ENCODE measurements at places on chromosomes 4 and X.

- peak; percentile 37 for DNase-seq
Observed at GRCh38 chr4:87093443-87094123, 126.8 kb downstream of the KLHL8 start.

DNA sequence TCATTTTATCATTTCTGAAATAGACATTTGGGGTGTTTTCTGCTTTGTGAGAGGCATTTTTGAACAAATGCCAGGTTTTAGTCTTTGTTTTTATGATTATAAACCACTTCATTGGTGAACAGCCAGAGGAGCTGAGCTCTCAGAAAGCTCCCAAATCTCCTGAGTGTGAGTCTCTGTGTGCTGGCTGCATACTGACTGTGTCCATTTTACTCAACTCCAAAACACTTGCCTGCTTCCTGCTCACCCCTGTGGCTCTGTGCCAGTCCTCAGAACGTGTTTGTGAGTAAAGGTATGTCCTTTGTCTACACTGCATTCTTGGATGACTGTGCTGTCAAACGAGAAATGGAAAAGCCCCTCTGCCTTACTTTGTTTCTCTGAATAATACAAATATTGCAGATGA lies 5.4 kb upstream of the LRAT start:
- DNase-seq: no peak

- DNase-seq: no peak
Observed at GRCh38 chr4:83252782-83253405, 31.7 kb downstream of the COQ2 start.

DNA sequence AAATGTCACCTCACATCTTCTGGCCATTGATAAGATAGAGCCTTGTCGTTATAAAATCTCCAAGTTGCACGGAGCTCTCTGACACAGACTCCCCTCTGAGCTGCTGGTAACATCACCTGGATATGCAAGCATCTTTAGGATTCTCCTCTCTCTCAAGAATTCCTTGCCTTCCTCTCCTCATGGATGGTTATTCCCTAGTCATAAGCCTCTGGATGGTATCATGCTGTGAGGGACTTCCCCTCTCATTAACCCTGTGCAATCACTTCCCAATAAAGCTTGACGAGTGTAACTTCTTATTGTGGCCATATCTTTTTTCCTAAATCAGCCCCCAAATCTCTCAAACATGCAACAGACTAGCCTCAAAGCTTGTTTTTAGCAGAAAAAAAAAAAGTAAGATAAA lies 1057.0 kb upstream of the SLIT2 start:
- no peak for DNase-seq

GRCh38 chr4:67983333-67983732 lies 20.0 kb upstream of the TMPRSS11A start:
- no peak for DNase-seq

DNA sequence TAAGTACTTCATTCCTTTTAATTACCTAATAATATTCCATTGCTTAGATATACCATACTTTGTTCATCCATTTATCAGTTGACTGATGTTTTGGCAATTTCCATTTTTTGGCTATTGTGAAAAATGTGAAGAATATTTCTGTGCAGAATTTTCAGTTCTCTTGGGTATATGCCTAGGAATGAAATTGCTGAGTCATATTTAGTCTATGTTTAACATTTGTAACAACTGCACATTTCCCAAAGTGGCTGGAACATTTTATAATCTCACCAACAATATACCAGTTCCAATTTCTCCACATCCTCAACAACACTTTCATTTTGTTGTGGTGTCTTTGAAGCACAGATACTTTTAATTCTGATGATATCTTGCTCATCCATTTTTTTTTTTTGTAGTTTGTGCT lies 215.5 kb downstream of the PDGFC start:
- DNase-seq: no peak

GRCh38 chr4:40722576-40723161 lies 27.1 kb upstream of the NSUN7 start:
- no peak for DNase-seq

DNA sequence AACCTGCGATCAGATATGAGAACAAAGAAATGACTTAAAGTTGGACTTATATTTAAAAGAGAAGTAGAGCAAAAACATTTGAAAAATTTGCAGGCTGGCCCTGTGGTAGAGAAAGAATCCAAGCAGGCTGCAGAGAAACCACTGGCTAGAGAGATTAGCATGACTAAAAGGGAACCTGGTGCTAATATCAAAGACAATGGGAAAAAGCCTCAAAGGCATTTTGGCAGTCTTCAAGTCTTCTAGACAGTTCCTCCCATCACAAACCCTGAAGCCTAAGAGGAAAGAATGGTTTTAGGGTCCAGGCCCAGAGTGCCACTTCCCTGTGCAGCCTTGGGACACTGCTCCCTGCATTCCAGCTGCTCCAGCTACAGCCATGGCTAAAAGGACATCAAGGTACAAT lies 33.4 kb downstream of the KCTD8 start:
- DNase-seq: no peak
